ENCODE measurements at places on chromosomes 3 and 15.
A peak's percentile ranks its signal among the peaks of the same experiment; 100 is the strongest.

- DNase-seq = no peak
Measured at GRCh38 chr3:118838871-118839270, 195.8 kb downstream of the IGSF11 start.

DNA sequence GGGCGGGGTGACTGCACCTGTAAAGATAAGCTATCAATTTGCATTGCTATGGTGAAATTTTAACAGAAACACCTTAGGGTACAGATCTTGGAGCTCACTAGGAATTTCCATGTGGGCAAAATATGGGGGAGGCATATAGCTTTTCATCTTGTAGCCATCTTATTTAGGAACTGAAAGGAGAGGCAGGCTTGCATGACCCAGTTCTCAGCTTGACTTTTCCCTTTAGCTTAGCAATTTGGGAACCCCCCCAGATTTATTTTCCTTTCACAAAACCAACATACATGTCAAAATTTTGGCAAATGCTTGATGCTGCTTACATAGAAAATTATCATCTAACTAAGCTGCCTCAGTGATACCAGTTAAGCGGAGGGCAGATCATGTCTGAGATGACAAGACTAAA lies 55.0 kb upstream of the EIF1B start:
- no peak for DNase-seq

DNA sequence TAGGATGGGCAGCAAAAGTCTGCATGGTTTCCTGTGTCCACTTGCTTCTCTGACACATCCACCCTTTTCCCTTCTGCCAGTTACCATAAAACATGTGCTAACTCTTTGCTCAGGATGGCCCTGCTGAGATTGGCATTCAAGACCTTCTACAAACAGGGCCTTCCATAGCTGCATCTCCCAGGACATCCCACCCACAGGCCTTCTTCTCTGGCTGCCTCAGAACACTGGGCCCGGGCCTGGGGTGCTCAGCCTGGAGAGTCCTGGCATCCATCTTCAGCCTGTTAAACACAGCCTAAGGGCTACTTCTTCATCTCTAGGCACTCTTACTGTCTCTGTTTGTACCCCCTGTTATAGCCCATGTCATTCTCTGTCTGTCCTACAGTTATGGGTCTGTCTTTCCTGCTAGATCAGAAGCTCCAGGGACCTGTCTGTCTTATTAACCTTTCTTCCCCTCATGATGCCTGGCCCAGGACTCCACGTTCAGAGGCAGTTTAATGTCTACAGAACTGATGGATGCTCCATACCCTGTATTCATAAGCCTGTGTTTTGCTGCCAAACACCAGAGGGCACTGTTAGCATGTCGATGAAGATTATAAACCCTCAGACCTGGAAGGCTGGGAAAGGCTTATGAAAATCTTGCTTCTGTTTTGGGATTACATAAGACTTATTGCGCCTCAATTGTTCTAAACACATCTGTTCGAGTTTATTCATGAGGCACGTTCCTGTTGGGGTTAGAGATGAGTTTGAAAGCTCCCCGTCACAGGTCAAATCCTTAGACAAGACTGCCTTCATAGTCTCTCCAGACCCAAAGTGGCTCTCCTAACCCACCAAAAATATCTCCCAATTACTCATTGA lies 16.5 kb downstream of the SEMA3G start:
- DNase-seq = peak; percentile 81

DNA sequence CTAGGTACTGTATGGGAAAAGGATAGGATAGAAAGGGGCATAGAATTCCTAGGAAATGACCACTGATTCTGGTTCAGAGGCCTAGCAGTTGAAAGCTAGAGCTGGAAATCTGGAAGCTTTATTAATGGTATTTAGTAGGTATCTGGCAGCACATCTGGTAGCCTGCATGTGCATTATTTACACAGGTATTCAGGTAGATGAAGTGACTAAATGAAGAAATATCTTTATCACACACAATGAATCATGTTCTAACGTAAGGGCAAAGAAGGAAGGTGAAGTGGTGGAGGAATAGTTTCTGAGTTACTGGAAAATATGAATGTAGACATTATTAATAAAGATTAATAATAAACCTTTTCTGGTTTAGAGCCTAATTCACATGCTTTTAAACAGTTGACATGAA lies 119.9 kb downstream of the MBNL1 start:
- no peak for DNase-seq

DNA sequence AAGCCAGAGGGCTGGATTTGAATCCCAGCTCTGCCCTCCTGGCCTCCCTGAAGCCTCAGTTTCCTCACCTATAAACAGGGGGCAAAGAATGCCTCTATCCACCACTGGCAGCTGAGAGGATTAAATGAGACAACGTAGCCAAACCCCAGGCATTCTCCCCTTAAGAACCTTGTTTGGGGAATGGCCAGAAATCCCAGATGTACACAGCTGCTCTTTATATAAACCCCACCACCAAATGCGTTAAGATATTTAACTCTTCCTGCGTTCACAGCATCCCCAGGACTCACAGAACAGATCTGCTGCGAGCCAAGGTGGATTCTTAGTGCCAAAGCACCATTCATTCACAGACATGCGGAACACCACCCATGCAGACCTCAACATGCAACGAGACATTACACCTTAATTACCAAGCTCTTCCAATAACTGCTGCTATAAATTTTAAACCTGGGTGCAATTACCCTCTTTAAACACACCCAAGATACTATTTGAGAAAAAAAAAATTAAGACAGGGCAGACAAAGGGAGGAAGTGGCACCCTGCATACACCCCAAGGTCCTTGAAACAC lies 5.2 kb downstream of the TLE3 start:
- DNase-seq = peak; percentile 23

DNA sequence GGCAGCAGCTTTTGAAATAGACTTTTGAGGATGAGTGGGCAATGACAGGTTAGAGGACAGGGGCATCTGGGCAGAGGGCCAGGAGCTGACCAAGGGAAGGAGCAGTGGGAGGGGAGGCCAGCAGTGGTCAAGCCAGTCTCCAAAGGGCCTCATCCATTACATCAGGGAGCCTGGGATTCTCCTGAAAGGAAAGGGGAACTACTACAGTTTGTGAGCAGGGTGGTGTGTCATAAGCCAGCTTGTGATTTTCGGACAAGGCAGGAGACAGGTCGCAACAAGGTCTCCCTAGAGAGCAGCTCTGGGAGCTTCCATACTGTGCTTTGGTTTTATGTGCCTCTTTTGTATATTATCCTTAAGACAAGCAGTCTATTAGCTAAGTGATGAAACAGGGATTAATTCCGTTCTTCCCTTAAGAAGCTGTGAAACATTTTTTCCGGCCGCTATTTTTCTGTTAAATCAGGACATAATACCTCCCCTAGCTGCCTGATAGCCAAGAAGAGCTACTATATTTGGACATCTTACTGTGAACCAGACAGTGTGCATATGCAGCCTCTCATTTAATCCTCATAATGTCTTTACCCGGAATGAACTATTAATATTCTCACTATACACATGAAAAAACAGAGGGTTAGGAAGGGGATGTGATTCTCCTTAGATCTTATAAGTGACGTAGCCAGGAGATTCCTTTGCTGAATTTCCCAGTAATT lies 46.4 kb downstream of the C2CD4B start:
- no peak for DNase-seq

GRCh38 chr3:166897811-166898210 lies 482.3 kb downstream of the ZBBX start:
- DNase-seq = no peak

- DNase-seq = no peak
Measured at GRCh38 chr15:42368096-42368495, 8.8 kb downstream of the CAPN3 start.

DNA sequence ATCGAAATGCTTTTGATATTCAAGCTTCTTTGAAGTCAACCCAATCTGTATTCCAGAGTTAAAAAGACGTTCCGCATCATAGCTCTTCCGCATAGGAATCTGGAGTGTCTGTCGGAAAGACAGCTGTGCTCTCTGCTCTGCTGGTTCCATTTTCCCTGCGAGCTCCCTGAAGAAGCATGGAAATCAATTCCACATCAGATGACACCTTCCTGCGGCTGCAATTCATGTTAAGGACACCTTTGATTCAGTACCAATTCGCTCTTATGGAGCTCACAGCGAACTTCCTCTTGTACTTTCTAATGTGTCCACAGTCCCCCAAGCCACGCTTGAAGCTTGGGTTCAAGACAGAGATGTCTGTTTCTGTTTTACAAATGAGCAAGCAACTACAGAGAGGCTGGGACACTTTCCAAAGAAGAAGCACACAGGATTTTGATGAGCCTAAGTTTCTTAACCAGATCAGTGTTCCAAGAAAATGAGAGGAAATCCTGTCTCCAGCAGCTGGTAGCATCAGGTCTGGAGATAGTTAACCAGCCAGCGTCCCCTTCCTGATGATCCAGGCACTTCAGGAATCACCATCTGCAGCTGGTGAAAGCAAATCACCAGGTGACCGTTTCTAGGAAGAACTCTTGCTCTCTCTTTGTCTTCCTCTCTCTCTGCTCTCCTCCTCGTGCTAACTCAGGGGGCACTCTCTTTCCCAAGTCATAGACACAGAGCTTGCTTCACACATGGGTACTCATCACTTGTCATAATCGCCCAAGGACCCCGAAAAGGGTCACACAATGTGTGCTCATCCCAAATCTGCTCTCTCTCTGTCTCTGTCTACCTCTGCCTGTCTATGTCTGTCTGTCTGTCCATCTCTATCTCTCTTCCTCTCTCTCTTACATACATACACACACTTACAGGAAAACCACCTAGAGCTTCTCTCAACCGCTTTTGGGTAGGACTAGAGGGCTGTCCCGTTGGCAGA lies 281.8 kb downstream of the FAM43A start:
- no peak for DNase-seq

- DNase-seq = no peak
Measured at GRCh38 chr3:195877767-195878423, 30.5 kb downstream of the TNK2 start.

All from astrocyte of the hippocampus (primary cell).